ENCODE measurements at places on chromosomes 12 and 14.

GRCh38 chr12:106696681-106697417 lies 77.6 kb upstream of the RIC8B start:
- no peak for DNase-seq

- no peak for DNase-seq
These were observed 42.1 kb upstream of the LIN7A start for GRCh38 chr12:80979816-80980215.

- no peak for DNase-seq
These were observed 24.2 kb downstream of the PARPBP start for GRCh38 chr12:102144221-102144620.

- DNase-seq, result no peak
These were observed 1088.5 kb upstream of the TMEM132C start for GRCh38 chr12:127178463-127178862.

DNA sequence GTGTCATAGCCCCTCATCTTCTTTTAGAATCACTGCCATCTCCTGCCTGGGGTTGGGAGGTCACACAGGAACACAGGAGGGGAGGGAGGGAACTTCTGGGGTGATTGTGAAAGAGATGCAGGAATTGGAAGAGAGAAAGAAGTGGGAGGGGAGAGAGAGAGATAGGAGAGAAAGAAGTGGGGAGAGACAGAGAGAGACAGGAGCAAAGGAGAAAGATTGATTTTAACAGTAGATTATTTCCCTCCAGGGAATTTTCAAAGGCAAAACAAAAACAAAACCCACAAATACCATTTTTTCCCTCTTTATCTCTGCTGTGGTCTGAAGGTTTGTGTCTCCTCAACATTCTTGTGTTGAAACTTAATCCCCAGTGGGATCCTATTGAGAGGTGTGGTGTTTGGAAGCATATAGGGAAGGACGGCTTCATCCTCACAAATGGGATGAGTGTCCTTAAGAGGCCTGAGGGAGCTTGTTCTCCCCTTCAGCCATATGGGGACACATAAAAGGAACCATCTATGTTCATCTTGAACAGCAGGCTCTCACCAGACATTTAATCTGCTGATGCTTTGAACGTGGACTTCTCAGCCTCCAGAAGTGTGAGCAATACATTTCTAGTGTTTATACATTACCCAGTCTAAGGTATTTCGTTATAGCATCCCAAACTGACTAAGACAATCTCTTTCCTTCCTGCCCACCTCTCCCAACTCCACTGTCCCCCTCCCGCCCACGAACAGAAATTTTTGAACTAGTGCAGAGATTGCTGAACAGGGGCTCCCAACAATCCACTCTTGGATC lies 134.9 kb upstream of the MAX start:
- DNase-seq, result no peak

DNA sequence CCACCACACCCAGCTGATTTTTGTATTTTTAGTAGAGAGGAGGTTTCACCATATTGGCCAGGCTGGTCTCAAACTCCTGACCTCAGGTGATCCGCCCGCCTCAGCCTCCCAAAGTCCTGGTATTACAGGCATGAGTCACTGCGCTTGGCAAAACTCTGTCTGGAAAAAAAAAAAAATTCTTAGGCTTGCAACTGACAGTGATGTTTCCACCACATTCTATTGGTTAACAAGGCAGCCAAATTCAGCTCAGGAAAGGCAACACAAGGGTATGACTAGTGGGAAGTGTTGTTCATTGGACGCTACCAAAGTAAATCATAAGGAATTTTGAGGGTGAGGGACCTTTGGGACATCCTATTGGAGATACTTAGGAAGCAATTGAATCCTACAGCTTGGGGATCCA lies 2.9 kb upstream of the SBNO1 start:
- DNase-seq, result no peak

GRCh38 chr14:96145116-96145864 lies 59.3 kb upstream of the BDKRB2 start:
- no peak for DNase-seq

DNA sequence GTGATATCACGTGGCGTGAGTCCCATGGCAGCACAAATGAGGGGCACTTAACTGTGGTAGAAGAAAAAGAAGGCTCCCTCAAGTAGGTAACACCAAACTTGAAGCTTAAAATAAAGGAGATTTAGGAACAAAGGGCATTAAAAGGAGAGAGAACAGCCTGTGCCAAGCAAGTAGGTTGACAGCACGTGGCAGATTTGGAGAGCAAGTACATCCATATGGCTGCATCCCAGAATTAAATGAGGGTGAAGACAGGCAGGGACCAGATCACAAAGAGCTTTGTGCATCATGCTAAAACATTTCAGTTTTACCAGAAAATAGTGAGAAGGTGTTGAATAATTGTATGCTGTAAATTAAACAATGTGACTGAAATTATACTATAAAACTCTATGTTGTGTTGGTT lies 32.8 kb downstream of the KCNMB4 start:
- DNase-seq, result no peak

GRCh38 chr12:18895540-18895939 lies 157.6 kb downstream of the CAPZA3 start:
- DNase-seq, result no peak

GRCh38 chr12:102760322-102760721 lies 156.7 kb downstream of the PAH start:
- no peak for DNase-seq

DNA sequence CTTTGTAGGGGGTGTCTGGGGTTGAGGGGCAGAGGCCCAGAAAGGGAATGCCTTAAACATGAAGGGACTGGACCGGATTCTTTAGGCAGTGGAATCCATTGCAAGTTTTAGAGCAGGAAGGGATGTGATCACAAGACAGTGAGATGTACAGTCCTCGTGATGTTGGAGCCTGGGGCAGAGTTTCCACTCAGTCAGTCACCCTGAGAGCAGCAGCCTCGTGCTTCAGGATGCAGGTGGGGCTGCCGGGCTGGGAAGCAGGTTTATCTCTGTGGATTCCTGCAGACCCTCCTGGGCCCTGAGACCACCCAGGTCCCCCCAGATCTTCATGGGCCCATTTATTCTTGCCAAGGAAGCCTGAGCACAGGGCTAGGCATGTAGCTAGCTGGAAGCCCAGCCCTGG lies 38.5 kb downstream of the RIN3 start:
- no peak for DNase-seq

GRCh38 chr14:59236195-59236594 lies 47.7 kb downstream of the DAAM1 start:
- DNase-seq, result no peak

- DNase-seq, result no peak
These were observed 2.9 kb upstream of the RTL1 start for GRCh38 chr14:100906420-100906819.

- DNase-seq, result no peak
These were observed 254.2 kb upstream of the FKBP4 start for GRCh38 chr12:2540535-2540941.

DNA sequence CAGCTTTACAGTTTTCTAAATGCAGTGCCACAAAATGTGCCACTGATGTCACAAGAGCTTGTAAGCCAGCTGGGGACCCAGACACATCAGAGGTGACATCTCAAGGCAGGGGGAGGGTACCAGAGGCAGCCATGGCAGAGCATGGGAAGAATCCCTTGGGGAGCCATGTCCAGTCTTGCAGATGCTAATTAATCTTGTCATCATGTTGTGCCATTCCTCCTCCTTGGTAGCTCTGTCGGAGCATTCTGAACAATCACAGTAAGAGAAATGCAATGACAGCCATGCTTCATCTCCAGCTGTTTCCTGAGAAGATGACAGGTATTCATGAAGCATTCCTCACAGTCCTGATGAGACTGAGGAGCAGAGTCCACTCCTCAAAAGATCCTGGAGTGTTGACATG lies 287.9 kb downstream of the RPAP3 start:
- no peak for DNase-seq

- no peak for DNase-seq
These were observed 84.8 kb downstream of the STON2 start for GRCh38 chr14:81315341-81315740.

DNA sequence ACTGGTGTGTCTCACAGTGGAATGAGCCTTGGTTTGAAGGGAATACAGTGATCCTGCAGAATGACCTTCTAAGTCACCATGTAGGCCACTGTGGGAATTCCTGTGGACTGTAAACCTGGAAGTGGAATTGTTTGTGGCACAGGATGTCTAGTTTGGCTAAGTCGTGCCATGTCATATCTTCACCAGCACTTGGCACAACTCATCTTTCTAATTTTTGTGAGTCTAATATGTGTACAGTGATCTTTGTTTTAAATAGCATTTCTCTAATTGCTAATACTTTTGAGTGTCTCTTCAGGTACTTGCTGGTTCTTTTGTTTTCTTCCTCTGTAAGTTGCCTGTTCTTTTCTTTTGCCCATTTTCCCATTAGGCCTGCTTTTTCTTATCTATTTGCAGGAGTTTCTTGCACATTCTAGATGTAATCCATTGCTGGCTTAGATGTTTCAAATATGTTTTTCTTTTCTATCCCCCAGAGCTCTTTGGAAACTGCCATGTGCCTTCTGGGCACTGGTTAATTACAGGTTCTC lies 112.7 kb downstream of the VRK1 start:
- no peak for DNase-seq

DNA sequence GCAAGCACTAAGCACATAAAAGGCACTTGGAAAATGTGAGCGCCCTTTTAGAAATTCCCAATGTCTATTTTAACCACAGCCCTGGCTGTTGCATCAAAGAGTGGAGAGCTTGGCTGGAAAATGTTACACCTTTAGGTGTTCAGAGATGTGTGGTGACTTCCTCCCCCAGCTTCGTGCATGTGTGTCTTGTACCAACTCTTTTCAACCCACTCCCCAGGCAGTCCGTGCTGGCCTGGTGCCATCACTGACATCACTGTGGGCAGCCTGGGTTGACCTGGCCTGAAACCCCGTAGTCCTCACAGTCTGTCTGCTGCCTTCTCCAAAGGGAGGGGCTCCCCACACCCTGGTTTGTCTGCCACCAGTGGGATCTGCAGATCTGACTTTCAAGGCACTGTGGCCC lies 101.8 kb downstream of the SCARB1 start:
- DNase-seq, result no peak

DNA sequence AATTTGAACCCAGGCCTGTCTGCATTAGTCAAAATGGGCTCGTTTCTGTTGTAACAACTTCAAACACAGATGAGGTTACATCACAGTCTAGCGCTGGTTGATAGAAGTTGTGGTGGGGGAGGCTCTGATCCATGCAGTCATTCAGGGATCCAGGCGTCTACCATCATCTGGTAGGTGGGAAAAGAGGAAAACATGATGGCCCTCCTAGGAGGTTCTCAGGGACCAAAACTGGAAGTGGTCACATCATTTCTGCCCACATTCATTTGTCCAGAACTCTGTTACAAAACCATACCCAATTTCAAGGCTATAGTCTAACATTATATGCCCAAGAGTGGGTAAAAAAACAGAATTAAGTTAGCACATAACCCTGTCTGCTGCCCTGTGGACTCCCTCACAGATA lies 135.1 kb downstream of the PHETA1 start:
- DNase-seq, result no peak

DNA sequence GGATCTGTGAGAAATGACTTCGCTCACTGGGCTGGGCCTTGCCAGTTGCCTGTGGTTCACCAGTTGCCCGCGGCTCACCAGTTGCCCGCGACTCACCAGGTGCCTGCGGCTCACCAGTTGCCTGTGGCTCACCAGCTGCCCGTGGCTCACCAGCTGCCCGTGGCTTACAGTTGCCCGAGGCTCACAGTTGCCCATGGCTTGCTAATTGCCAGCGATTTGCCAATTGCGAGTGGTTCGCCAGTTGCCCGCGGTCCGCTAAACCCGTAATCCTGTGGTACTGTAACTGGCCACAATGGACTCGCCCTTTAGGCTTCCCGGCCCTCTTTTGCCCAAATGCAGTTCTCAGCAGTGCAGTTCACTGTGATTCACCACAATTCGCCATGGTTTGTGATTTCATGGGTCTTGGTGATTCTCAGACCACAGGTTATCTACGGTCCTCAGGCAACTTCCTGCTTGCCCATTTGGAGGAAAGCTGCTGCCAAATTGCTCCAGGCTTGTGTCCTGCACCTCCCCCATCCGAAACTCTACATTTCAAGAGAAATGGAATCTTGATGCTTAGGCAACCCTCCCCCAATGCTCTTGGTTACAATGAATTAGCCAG lies 15.0 kb upstream of the MEG3 start:
- DNase-seq, result no peak

DNA sequence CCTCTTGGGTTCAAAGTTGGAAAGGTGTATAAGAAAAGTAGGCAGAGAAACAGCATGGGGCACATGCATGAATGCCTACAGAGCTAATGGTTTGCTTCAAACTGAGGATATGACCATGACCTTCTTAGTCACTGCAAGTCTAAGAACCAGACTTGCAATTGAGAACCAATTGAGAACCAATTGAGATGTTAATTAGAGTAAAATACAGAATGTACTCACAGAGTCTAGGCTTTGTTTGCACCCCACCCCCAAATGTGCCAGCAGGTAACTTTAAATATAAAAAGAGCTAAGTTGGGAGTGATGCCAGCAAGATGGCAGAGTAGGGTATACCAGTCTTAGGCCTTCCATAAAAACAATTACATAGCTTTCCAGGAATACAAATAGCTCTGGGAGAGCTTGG lies 227.3 kb upstream of the ALG10 start:
- no peak for DNase-seq

GRCh38 chr14:87067061-87067460 lies 925.9 kb downstream of the GALC start:
- DNase-seq, result no peak

DNA sequence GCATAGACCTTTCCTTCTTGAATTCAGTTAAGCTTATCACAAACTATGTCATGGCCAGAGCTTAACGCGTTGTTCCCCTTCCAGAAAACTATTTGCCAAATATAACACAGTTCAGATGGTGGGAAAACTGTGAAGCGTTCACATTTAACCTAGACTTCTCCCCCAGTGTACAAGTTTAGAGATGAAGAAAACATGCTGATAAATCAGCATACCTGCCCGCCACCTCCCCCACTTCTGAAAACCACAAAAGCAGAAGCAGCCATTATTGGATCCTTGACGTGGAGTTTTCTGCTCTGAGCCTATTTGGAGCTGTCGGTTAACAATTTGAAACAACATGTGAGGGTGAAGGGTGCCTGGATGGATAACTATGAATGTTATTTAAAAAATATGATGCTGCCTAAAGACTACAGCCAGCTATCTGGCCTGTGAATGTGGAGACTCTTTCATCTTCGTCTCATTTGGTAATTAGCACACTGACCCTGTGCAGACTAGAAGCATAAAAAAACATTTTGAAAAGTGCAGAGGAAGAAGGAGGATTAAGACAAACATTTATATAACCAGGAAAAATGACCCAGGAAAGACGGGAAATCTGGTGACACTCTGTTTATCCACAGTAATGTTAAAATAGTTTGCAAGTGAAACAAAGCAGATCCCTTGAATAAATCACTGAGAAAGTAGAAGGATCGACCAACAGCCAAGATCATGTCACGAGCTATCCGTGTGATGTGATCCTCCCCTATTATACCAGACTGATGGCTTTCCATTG lies 408.2 kb downstream of the AEBP2 start:
- no peak for DNase-seq

Measured in D721Med (cell line).